ENCODE measurements at places on chromosomes 6 and 20.

DNA sequence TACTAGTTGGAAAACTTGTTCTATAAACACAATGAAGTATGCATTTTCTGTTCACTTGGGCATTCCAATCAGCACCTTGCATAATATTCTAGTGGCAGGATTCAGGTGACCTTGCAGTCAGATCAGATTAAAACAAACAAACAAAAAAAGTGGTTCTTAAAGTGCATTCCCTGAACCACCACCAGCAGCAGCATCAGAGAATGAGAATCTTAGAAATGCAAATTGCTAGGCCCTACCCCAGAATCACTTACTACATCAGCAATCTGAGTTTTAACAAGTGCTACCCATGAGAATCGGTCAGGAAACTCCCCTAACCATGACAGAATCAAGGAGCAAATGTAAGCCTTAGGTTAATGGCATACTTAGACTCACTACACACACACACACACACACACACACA lies 41.7 kb downstream of the SNAP25 start:
- no peak for DNase-seq

DNA sequence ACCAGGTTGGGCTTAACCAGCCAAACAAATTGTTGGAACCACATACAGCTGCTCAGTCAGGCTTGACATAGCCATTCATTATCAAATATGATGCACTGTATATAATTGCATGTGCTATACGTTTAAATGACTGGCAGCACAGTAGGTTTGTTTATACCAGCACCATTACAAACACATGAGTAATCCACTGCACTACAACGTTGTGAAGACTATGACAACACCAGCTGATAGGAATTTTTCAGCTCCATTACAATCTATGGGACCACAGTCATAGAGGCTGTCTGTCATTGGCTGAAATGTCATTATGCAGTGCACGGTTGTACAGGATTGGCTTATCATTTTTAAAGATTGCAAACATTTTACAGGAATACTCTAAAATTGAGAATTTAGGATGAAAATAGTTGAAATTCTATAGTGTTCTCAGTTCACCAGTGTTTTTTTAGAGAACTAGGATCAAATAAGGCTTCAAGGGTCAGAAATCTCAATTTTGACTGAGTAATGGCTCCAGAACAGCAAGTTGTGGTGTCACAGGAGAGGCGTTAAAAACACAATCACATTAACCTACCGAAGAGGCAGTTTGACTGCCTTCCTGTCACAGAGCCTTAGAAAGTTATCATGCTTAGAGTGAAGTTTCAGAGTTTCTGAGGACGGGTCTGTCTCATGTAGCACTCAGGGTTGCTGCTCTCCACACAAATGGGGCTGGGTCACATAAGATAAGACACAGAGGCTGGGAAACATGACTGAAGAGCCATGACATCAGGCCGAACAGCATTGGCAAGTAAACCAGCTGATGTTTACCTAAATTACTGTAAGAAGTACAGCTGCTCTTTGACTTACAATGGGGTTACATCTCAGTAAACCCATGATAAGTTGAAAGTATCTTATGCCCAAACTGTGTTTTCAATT lies 60.7 kb upstream of the SMLR1 start:
- DNase-seq = no peak

DNA sequence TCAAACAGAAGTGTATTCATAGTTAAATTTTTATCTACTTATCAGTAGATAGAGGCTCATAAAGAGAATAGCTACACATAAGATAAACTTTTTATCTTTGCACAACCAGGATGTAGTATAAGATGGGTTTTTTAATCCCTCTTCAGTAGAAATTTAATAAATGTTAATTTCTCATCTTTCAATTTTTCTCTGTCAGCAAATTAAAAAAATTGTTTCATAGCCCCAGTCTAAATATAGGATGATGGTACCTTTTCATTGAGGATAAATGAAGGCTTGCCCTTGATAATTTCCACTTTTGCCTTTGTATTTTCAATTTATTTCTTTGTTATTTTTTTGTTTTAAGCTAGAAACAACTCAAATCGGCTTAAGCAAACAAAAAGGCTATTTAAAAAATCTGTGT lies 251.2 kb upstream of the NOX3 start:
- no peak for DNase-seq

GRCh38 chr20:38208088-38208487 lies 43.0 kb upstream of the TGM2 start:
- DNase-seq = no peak

DNA sequence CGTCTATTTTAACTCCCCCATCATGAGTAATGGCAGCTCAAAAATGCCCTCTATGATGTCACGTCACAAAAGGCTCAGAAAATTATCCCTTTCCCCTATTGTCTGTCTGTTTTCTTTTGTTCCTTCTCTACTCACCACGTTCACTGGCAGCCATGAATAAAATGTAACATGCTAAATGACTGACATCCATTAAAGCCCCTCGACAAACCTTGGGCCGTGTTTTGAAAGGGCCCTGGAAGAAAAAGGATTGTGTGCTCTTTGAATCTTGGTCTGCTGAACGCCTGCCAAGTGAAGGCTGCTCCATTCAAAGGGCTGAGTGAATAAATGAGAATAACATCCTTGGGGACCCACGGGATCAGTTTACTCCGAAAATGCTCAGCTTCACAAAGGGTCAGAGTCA lies 118.7 kb downstream of the RPS12 start:
- DNase-seq = no peak

- no peak for DNase-seq
Measured at GRCh38 chr20:41081276-41081814, 52.7 kb downstream of the TOP1 start.

GRCh38 chr6:47358440-47359225 lies 48.9 kb upstream of the TNFRSF21 start:
- DNase-seq = peak; percentile 64

GRCh38 chr6:130105996-130106704 lies 87.8 kb downstream of the L3MBTL3 start:
- DNase-seq = no peak

DNA sequence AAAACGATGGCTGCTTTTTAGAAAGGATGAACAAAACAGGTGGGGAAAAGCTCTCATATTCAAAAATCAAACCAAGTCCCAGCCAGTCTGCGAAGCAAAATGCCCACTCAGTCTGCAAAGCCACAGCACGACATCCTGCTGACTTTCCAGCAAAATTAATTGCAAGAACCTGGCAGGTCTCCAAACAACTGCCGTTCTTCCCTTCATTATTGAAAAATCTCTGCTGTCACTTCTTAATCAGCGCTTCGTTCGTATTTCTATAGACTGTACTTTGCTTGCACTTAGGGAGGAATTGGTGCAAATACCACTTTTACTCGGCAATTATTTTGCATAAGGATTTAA lies 222.4 kb downstream of the CBLN4 start:
- DNase-seq = no peak

- peak; percentile 3 for DNase-seq
Measured at GRCh38 chr6:129709196-129709768, 695 bp downstream of the ARHGAP18 start.

- no peak for DNase-seq
Measured at GRCh38 chr6:126477678-126478077, 137.8 kb downstream of the CENPW start.

- no peak for DNase-seq
Measured at GRCh38 chr6:163627274-163628062, 212.9 kb downstream of the QKI start.

DNA sequence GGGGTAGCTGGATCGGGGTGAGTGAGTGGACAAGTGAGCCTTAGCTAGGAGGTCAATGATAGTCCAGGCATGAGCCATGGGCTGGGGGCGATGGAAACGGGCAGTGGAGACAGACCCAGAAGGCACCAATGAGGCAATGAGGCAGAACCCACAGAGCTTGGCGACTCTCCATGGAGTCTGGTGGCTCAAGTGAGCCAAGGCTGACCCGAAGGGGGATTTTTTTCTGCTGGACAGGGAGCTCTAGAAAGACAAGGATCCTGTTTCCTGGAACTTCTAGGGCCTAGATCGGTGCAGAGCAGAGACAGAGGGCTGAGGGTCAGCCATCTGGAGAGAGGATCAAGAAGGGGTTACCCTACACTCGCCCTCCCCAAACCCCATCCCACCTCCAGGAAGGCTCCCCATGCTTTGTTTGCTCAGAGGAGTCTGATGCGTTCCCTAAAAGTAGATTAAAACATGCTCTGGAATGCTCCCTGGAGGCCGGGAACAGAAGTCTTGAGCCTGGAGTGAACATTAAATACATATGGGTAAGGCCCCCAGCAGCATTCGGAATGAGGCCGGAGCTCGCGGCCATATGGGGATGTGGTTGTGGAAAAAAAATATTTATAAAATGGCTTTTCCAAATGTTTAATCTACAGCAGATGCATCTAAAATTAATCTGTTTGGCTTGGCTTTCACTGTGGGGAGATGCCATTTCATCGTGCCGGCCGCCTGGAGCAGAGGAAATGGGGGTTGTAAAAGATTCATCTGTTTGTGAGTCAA lies 237.8 kb upstream of the PMEPA1 start:
- DNase-seq = no peak

- DNase-seq = no peak
Measured at GRCh38 chr20:49680484-49680883, 33.2 kb downstream of the B4GALT5 start.

- DNase-seq = no peak
Measured at GRCh38 chr6:87766211-87766610, 64.2 kb upstream of the AKIRIN2 start.

DNA sequence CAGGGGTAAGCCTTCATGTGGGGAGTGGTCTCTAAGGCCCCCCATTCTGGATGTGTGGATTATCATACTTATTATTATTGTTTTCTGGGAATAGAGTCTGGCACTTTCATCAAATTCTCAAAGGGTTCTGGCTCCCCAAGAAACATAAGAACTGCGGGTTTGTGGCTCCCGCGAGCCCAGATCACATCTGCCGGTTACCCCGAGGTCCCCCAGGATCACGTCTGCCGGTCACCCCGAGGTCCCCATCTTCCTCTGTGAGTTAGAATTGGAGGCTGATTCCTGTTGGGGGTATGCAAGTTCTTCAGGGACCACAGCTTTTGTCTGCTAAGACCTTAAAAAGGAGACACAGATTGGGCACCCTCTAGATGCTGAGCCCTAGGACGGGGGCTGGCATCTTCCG lies 116.7 kb upstream of the FRMD1 start:
- no peak for DNase-seq

GRCh38 chr6:35259948-35260590 lies 534 bp downstream of the ZNF76 start:
- peak; percentile 69 for DNase-seq

DNA sequence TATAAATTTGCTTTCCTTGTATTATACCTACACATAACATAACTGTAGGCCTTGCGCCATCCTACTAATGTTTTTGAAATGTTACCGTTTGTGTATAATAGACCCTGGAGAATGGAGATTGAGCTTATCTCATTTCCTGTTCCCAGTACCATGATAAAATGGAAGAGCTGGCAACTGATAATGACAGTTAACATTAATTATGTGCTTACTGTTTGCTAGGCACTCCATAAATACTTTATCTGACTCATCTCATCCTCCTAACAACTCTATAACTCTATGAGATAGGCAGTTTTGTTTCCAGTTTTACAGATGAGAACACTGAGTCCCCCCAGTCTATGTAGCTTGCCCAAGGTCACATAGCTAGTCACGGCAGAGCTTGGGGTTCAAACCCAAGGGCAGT lies 396.7 kb downstream of the SYNE1 start:
- no peak for DNase-seq

DNA sequence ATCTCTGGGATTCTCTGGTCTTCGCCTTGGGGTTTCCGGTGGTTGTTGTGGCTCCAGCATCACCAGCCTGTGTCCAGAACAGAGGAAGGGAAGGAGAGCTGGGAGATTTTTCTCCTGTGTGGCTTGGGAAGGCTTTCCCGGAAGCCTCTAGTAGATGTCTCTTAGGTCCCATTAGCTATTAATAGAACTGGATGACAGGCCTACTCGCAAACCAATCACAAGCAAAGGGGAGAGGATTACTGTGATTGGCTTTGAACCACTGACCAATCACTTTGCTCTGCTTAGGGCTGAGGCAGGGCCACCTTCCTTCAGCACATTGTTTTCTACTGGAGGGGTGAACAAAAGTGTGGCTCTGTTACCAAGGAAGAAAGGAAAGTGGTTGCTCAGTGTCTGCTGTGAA lies 203.4 kb upstream of the SULF2 start:
- DNase-seq = no peak

- DNase-seq = peak; percentile 45
Measured at GRCh38 chr6:106444777-106445507, 84.4 kb downstream of the CRYBG1 start.

DNA sequence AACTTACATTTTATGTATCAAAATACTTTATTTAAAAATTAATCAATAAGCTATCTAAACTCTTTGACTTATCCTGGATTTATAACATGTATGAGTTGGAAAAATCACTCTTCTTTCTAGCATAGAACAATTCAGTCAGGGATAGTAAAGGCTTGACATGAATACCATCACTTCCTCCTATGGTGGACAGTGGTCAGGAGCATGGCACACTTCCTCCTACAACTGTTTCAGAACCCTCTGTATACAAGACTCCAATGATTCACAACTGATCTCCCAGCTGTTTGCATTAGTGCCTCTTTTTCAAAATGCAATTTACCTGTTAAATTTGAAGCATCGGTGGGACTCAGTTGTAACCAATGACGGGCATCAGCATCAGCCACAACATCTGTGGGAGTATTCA lies 129.7 kb downstream of the RALGAPA2 start:
- DNase-seq = no peak

DNA sequence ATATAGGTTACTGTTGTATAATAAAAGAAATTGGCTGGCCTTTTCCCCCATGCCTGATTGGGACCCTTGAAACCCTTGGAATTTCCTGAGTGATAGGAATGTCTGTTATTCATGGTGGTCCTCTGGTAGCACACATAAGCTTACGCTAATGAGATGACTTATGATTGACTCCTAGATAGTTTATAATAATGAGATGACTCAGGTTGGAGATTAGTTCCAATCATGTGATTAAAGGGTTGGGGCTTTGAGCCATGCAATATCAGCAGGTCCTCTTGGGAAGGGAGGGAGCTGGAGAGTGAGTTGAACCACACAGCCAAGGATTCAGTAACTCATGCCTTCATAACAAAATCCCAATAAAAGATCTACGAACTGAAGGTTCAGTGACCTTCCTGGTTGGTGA lies 407.6 kb upstream of the MANEA start:
- no peak for DNase-seq

- no peak for DNase-seq
Measured at GRCh38 chr20:16208443-16208842, 364.8 kb downstream of the KIF16B start.

All from G401 (cell line).